ENCODE measurements at places on chromosomes 4 and X.

- no peak for DNase-seq
Observed at GRCh38 chr4:62470421-62470983, 1270.4 kb downstream of the ADGRL3 start.

DNA sequence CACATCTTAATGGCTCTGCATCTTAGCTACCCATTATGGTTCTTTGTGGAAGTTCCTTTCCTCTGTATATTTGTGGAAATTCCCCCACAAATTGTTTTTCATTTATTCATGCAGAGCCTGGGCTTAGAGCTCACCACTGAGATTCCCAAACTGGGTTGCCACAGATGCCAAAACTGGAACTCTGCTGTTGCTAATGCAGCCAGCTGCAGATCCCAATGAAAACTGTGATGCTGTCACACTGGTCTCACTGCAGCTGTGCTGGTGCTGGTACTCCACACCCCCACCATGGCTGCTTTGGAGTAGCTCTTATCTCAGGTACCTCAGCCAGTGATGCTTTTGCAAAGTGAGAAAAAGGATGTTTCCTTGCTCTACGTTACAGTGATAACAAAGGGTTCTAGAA lies 87.7 kb downstream of the DCK start:
- DNase-seq, result no peak

GRCh38 chrX:134625315-134625718 lies 33.0 kb downstream of the PLAC1 start:
- DNase-seq, result no peak

DNA sequence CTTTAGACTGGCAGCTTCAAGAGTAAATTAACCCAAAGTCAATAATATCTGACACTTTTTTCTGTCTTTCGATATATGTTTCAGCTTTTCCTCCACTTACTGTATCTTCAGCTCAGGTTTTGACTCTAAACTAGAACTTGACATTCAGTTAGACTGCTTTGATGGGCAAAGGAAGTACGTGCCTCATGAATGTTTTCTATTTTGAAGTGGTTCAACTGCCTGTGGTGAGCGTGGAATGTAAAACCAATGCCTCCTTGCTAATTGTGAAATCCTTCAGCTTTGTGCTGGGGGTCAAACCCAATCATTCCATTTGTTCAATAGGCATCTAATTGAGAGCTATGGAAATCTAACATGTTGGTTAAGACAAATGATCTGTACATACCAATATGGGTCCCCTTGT lies 857.0 kb upstream of the HTR2C start:
- DNase-seq, result no peak

GRCh38 chrX:47360423-47361179 lies 9.8 kb upstream of the ZNF157 start:
- no peak for DNase-seq

GRCh38 chr4:180993244-180993836 lies 1249.9 kb upstream of the TENM3 start:
- DNase-seq, result no peak

GRCh38 chr4:15006416-15007024 lies 4.2 kb downstream of the CPEB2 start:
- DNase-seq, result no peak

GRCh38 chrX:45515262-45516215 lies 314.9 kb upstream of the DIPK2B start:
- DNase-seq, result peak; percentile 73

GRCh38 chrX:38538134-38538533 lies 23.2 kb upstream of the TSPAN7 start:
- no peak for DNase-seq

- no peak for DNase-seq
Observed at GRCh38 chr4:24995346-24995919, 35.3 kb downstream of the LGI2 start.

GRCh38 chrX:132393085-132393484 lies 95.8 kb downstream of the MBNL3 start:
- no peak for DNase-seq

DNA sequence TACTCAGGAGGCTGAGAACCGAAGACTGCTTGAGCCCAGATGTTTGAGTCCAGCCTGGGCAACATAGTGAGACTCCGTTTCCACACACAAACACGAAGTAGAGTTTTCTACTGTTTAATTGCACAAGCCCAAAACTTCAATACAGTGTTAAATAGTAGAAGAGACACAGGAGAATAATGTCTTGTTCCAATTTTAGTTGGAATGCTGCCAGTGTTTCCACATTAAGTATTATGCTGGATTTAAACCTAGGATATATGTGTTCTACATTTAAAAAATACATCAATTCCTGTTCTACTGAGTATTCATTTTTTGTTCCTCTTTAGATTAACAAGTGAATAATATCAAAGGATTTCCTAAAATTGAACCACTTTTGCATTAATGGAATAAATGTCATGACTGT lies 91.3 kb downstream of the LCORL start:
- no peak for DNase-seq

- DNase-seq, result no peak
Observed at GRCh38 chr4:8030121-8030781, 90.6 kb upstream of the AFAP1 start.

- DNase-seq, result no peak
Observed at GRCh38 chr4:91826186-91826585, 477.6 kb upstream of the GRID2 start.

GRCh38 chr4:174538876-174539250 lies 16.6 kb upstream of the HPGD start:
- DNase-seq, result no peak

DNA sequence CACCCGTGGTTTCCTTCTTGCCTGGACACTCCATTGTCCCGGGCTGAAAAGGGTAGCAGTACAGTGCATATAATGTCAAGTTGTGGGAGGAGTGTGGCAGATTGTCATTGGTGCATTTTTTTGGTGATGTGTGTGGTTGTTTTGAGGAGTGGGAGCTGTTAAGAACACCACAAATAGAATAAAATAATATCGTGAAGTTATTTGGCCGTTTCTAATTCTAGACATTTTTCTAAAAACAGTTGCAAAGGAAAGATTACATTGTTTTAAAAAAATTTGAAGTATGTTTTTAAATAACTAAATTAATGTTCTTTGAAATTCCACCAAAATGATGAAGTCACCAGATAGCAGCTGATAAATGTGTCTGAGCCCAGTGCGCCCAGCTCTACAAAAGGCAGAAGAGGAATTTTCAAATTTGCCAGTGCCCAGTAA lies 1.3 kb downstream of the PKD2 start:
- DNase-seq, result no peak

GRCh38 chr4:184821242-184821641 lies 4.5 kb downstream of the ACSL1 start:
- no peak for DNase-seq

DNA sequence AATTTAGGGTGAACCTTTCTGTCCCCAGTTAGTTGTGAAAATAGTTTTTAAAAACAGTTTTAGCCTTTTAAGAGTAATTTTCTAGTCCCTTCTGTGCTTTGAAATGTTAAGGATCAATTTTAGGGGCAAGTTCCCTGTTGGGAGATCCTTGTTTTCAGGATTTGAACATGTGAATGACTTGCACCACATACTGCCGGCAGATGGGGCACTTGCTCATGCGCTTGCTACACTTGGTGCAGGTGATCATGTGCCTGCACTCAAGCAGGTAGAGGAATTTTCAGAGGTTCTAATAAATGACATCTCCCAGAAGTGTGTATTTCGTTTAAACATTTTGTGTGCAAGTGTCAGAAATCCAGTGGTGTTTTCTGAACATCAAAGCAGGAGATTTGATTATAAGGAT lies 195.9 kb downstream of the CHM start:
- no peak for DNase-seq

GRCh38 chrX:154731184-154731583 lies 19.7 kb downstream of the GAB3 start:
- DNase-seq, result no peak

DNA sequence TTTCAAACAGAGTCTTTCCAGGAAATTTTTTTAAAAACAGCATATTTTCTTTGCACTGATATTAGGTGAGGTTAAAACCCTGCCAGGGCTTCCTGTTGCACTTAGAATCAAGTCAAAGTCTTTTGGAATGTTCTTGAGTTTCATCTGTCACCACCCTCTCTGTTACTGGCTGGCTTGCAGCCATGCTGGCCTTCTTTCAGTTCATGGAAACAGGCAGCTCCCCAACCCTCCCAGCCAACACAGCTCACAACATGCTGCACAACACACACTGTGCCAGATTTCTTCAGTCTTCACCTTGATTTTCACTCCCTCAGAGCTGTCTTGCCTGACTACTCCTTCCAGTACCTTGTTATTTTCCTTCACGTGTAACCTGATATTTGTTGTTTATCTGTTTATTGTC lies 129.5 kb downstream of the KCNIP4 start:
- no peak for DNase-seq

GRCh38 chr4:89556601-89557305 lies 249.2 kb upstream of the GPRIN3 start:
- no peak for DNase-seq

- no peak for DNase-seq
Observed at GRCh38 chr4:93289241-93289640, 539.3 kb upstream of the ATOH1 start.

DNA sequence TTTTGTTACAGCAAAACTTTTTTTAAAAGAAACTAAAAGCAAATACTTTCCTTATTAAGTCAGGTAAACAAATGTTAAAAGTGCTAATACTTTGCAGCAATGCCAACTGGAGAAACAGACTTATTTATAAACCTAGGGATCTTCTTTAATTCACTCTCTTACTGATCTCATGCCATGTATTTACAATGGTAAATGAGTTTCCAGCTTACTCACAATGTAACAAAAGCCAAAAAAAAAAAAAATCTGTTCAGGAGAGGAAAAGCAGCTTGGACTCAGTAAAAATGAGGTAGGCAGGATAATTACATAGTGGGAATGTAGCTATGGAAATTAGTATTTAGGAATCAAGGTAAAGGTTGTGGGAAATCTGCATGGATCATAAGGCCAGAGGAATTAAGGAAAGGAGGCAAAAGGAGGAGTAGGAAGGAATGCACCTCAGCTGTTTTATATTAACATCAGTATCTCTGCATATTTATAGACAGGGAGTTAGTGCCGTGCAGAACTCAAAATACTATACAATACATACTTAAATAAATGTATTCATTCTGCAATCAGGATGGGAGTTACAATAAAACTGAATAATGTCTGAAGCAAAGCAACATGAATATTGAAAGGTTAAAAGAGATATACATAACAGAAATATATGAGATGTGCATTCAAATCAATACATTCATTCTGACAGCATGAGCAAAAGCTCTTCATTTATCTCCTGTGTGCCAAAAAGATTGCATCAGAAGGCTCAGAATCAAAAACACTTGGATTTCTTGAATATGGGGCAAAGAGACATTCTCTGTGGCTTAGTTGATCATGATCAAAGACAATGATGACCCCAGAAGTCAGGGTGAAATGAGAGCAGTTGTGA lies 57.9 kb upstream of the ETNPPL start:
- DNase-seq, result no peak

DNA sequence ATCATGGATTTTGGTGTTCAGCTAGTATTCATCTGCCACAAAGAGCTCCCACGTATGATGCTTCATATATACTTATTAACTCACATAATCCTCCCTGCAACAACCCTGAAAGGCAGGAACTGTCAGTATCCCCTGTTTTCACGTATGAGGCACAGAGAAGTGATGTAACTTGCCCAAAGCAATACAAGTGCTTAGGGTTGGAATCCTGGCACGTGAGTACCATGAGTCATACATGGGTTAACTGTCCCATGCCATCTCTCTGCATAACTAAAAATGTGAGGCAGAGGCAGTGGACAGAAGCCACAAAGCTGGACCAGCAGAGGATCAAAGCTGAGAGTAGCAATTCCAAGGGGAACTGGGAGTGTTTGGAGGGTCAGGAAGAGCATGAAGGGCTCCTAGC lies 35.7 kb upstream of the EGFL6 start:
- no peak for DNase-seq

DNA sequence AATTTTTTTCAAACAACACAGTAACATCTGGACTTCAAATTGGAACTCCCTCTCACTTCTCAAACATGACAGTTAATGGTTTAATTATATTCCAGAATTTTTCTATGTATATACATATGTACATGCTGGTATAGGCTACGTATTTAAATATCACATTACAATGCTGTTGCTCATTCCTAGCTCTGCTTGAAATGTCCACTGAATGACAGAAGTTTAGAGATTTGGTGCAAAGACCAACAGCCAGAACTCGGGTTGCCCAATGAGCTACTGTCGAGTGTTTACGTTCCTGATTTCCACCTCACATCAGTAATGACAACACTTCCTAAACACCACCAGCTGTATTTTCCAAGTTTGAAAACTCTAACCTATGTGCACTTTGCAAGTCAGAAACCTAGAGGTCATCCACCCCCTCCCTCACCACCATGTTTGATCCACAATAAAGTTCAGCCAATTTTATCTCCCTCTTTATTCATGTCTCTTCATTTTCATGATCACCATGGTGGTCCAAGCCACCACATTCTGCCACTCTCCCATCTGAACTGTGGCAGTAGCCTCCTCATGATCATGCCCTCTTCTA lies 49.3 kb upstream of the RPL34 start:
- DNase-seq, result no peak

GRCh38 chrX:140172401-140172800 lies 207.1 kb upstream of the CXorf66 start:
- DNase-seq, result no peak

GRCh38 chr4:85498068-85498733 lies 23.3 kb downstream of the ARHGAP24 start:
- peak; percentile 28 for DNase-seq

DNA sequence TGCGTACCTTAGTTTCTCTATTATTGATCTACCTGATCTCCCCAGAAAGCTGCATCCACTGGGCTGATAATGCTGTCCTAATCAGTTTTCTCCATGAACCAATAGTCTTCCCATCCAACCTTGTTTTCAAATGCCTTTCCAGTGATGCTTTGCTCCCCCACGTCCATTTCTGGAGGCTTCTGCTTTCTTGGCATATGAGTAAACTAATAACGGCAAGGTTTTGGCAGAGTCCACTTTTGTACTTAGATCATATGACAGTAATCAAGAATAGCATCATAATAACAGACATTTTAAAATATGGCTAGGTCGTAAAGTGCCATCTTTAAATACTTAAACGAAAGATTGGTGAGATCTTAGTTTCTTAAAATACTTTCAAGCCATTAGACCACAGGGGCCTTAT lies 38.4 kb upstream of the FAM9B start:
- DNase-seq, result peak; percentile 55

DNA sequence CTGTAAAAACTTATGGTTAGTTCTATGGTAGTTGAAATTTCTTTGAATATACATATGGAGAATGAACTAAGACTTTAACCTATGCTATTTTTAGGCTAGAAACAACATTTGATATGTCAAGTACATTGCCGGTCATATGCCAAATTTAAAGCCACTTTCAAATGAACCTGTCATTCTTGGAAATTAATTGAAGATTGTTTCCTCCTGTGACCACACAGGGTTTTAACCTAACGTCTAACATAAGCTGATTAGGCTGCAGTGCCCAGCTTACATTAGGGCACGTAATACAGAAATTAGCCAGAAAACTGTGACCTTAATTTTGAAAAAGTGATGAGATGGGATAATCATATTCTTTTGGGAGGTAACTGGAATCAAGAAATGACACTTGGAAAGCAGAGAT lies 645.9 kb downstream of the FSTL5 start:
- no peak for DNase-seq
